Heart right ventricle (tissue), 16 donors: ENCODE measurements at places on chromosomes 1 and 21.

GRCh38 chr1:247421074-247421473 lies 5.1 kb downstream of the NLRP3 start:
- DNase-seq, result no peak

DNA sequence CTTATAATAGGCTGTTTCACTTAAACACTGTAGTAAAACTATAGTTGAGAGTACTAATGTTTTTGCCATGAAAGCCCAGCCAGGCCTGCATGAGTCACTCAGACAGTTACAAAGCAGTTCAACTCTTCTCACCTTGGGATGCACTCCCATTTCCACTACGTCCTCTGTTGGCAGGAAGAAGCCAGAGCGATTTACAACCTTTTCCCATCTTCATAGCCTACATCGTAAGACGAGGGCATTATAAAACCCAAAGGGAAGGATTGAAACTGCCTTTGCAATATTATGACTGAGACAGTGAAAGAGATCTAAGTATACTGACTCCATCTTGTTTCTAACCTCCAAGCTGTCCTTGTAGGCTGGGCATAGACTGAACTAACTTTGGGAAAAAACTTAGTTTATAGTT lies 71.8 kb upstream of the CSF1 start:
- DNase-seq, result no peak

- no peak for DNase-seq
These were observed 95.7 kb downstream of the DYRK1A start for GRCh38 chr21:37462087-37462861.

GRCh38 chr1:234235434-234235881 lies 137.8 kb upstream of the COA6 start:
- no peak for DNase-seq
